ENCODE measurements at places on chromosomes 16 and 17.

DNA sequence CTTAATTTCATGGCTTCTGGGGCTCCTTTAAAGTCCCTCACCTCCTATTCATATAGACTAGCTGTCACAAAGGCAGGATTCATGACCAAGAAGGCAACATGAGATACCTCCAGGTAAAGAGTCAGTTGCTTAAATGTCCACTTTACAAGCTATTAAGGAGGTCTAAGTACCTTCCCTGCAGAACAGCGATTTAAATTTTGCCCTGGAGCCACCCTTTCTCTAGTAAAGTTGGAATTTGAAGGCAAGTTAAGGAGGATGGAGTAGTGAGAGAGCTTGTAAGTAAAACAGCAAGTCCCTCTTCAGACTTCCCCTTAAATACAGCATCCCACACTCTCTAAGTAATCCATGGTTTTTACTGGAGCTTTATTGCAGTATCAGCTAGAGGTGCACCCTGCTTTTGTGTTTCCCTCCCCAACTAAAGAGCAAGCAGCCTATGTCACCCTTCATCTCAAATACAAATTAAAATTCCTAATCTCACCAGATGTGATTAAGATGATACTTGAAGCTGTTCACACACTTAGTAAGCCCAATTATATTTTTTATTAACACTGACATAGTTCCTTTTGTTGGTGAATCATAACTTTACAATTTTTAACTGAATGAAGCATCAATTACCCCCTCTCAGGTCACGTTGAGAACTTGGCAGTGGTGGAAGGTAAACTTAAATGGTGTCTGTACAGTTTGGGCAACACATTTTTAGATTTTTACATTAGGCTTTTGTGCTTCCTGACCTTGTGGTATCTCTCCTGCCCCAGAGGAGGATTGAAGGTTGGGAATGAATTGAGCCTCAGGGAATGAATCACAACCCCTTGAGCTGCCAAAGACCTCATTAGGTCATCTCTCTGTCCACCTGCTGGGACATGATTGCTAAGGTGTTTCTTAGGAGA lies 108.9 kb downstream of the TANGO6 start:
- DNase-seq = no peak

DNA sequence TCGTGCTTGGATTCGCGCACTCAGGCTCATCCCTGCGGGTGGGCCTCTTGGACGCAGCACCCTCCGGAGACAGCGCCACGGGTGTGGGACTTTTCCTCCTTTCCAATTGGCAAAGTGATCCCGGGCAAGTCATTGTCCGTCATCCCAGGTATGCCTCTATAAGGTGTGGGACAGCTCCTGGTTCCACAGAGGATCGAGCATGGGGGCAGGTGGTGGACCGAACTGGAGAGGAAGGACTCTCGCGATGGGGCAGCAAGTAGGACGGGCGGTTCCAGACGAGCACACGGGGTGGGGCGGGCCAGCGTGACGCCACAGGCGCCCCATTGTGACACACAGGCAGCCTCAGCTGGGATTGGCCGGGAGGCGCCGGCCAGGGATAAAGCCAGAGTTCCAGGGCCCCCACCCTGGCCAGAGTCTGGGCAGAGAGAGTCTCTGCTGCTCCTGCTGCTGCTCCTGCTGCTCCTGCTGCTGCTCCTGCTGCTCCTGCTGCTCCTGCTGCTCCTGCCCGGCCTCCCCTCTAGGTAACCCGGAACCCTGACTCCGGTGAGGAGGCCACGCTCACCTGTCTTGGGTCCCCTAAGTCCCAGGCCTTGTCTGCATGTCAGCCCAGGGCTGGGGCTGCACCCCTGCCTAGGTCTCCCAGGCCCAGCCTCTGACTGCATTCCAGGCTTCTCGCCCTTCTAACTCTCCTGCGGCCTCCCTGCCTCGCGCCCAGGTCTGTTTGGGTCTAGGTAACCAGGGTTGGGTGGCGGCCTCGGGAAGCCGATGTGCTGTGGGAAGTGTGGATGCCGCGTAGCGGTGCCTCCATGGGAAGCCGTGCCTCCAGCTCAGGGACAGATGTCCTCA lies 38.5 kb upstream of the SLC47A1 start:
- no peak for DNase-seq

GRCh38 chr16:82421851-82422250 lies 204.9 kb upstream of the CDH13 start:
- no peak for DNase-seq

DNA sequence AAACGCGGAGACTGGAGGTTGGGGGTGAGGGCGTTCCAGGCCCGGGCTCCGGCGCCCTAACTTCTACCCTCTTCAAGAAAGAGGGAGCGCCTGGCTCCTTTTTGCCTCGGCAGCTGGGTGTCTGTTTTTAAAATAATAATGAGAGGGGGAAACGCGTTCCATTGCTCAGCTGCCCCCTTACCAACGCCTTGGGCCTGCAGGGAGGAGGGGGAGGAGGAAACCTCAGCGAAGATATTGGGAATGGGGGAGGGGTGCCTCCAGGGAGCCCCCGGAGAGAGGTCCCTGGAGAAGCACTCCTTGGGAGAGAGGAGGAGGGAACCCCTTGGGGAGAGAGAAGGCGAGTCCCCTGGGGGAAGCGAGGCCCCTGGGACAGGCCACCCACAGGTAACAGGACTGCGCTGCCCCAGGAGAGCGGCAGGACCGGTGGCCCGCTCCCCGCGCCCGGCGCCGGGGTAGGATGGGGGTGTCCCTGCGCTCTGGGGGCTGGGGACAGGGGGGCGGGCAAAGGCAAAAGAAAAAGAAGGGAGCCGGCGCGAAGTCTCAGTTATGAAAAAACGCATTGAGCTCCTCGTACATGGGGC lies 2.7 kb downstream of the NEUROD2 start:
- DNase-seq = no peak

- DNase-seq = no peak
These were observed at the start of gene MT1E for GRCh38 chr16:56625140-56625942. Gene MT1E, plus strand, starts transcription at chr16:56625781. Its CDS starts 71 bp downstream, at chr16:56625852.

DNA sequence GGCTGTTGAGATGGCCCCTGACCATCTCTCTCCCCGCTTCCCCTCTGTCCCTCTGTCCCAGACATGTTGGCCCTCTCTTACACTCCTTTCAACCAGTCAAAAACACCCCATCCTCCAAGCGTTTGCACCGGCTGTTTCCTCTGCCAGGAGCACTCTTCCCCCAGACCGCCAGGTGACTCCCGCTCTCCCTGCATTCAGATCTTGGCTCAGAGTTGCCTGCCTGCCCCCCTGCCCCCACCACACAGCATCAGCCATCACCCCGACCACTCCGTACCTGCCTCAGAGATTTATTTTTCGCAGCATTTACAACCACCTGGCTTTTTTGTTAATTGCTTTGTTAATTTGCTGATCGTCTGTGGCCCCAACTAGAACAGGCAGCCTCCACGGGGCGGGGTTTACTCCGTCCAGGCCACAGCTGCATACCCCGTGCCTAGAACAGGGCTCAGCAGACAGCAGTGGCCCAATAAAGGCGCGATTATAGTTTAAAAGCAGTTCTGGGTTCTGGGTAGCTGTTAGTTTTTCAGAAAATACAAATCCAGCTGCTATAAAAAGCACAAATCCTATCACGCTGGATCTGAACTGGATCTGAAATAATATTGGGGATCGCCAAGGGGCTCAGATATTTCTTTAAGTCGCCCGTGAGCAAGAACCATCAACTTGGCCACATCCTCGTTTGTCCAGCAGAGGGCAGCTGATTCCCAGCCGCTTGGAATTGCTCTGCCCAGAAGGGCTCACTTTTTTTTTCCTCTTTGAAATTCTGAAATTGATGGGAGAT lies 173.6 kb downstream of the IRF8 start:
- no peak for DNase-seq

DNA sequence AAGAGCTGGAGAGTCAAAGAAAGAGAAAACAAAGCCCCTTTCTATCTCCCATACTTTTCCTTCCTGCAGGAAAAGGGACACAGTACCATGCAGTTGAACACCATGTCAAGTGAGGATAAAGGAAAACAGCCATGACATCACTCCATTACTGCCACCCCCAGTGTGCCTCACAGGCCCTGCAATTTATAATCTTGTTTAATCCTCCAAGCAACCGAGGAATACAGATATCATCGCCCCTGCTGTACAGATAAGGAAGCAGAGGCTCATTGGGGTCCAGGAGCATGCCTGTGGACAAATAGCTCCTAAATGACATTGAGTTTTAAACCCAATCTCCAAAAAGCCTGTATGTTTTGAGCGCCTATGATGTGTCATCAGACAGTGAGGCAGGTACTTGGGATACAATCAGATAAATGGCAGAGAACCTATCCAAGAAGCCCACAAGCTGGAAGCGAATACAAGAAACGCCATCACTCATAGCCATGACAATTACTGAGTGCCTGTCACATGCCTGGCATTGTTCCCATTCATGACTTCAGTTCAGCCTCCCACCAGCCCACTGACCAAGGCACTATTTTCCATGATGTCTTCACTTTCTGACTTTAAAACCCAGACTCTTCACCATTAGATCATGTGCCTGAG lies 45.5 kb downstream of the CPPED1 start:
- DNase-seq = no peak

GRCh38 chr17:66716236-66717026 lies 118.5 kb upstream of the CACNG5 start:
- no peak for DNase-seq

GRCh38 chr16:30112197-30113030 lies 923 bp downstream of the GDPD3 start:
- peak; percentile 44 for DNase-seq

DNA sequence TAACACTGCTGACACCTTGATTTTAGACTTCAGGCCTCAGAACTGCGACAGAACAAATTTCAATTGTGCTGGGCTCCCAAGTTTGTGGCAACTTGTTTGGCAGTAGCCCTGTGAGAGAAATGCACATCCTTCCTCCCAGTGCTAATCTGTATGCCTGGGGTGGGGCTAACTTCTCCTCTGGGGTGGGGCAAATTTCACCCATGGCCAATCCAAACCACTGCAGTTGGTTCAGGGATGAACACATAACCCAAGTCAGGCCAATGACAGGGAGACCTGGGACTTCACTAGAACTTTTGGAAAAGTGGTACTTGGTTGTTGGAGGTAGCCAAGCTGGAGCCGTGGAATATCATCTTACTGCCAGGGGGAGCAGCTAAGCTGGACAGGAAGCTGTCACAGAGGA lies 56.3 kb downstream of the ABCC6 start:
- no peak for DNase-seq

GRCh38 chr17:43982171-43982570 lies 22.3 kb upstream of the NAGS start:
- DNase-seq = no peak

- no peak for DNase-seq
These were observed 10.1 kb downstream of the CYB5D1 start for GRCh38 chr17:7867881-7868329.

GRCh38 chr16:51996516-51996915 lies 550.4 kb downstream of the TOX3 start:
- DNase-seq = no peak

DNA sequence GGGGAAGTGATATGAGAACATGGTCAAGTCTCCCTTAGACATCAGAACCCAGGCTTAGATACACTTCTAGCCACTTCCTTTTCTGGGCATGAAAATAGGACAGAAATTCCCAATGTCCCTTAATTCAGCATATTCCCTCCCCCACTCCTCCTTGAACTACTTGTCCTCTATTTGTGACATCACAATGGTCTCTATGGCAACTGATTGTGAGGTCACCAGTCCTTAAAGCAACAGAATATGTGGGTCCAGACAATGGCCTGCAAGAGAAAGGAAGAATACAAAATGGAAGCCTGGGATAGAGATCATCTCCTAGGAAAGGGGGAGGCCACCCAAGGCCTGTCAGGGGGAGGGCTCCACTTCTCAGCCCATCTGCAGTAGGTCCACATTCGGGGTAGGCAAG lies 6.7 kb upstream of the SEZ6 start:
- no peak for DNase-seq

DNA sequence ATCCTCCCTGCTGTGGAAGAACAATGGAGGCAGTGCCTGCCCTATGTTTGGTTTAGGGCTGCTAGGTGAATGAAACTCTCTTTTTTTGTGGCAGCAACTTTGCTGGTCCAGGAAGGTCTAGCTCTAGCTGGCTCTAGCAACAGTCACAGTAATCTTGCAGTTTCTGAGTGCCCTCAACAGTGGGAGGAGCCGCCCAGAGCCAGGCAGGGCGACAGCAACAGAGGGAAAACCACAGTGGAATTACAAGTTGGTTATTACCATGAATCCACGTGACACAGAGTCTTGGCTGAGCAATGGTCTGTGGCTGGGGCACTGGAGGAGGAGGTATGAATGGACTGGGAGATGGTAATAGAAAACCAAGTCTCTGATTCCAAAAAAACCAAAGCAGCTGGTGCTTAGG lies 10.3 kb downstream of the HSPB9 start:
- DNase-seq = no peak

- no peak for DNase-seq
These were observed 6.7 kb downstream of the NLRC3 start for GRCh38 chr16:3570420-3571062.

DNA sequence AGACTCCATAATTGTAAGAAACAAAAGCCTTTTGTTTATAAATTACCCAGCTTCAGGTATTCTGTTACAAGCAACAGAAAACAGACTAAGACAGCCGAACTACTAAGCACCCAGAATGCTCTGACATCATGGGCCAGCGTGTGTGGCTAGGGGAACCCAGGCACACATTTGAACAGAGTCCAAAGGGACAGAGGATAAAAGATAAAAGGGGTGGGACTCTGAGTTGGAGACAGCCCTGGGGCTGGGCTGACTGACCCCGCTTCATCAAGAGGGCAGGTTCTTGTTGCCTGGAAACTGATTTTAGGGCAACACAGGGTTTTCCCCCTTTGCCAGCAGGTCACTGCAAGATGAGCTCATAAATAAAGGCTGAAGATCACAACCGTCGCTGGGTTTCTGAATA lies 30.5 kb upstream of the ZNF287 start:
- no peak for DNase-seq

- no peak for DNase-seq
These were observed 39.4 kb upstream of the CDH5 start for GRCh38 chr16:66326991-66327513.

GRCh38 chr16:14427371-14427948 lies 202.6 kb downstream of the PARN start:
- DNase-seq = no peak

All from activated CD4-positive, CD25-positive, alpha-beta regulatory T cell (primary cell).